ENCODE measurements at places on chromosomes 4 and X.

DNA sequence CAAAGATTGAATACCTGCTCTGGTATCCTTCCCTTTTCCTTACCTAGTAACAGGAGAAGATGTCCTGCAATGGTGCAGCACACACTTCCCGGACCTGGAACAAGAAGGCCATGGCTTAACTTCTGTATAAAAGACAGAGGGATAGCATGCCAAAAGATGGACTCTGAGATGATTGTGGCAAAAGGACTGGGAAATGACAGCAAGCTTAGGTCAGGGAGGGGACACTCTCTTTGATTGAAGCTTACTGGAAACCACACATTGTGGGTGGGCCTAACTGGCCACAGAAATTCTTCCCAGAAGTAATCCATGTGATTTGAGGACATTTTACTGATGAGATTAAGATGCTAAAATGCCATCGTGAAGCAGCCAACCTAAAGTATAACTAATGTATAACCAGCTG is 71.0 kb upstream of the OTUD4 start:
- DNase-seq: no peak

DNA sequence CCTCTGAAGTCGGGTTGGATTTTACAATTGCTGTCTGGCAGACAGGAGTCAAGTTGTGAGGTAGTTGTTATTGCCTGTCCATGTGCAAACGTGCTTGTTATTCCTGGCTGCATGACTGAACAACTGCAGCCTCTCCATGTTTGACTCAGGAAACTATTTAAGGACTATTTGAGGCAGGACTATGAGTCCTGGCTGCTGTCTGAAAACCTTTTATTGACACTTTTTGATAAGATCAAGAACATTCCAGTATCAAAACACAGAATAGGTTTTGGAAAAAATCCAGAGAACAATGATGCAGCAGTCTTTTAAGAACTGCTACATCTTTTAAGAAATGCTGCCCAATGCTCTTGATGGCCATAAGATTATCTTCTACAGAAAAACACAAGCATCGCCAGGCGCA is 10.0 kb upstream of the SPRY1 start:
- DNase-seq: no peak

DNA sequence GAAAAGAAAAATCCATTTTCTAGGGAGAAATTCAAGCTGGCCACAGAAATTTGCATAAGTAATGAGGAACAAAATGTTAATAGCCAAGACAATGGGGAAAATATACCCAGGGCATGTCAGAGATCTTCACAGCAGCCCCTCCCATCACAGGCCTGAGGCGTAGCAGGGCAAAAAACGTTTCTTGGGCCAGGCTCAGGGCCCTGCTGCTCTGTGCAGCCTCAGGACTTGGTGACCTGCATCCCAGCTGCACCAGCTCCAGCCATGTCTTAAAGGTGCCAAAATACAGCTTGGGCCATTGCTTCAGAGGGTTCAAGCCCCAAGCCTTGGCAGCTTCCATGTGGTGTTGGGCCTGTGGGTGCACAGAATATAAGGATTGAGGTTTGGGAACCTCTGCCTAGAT is 32.1 kb upstream of the TMPRSS11B start:
- DNase-seq: no peak

- DNase-seq: peak; percentile 68
These were observed 31.7 kb downstream of the COQ2 start for GRCh38 chr4:83252782-83253405.

- DNase-seq: peak; percentile 12
These were observed 729.3 kb upstream of the ACTRT1 start for GRCh38 chrX:128781506-128781905.

DNA sequence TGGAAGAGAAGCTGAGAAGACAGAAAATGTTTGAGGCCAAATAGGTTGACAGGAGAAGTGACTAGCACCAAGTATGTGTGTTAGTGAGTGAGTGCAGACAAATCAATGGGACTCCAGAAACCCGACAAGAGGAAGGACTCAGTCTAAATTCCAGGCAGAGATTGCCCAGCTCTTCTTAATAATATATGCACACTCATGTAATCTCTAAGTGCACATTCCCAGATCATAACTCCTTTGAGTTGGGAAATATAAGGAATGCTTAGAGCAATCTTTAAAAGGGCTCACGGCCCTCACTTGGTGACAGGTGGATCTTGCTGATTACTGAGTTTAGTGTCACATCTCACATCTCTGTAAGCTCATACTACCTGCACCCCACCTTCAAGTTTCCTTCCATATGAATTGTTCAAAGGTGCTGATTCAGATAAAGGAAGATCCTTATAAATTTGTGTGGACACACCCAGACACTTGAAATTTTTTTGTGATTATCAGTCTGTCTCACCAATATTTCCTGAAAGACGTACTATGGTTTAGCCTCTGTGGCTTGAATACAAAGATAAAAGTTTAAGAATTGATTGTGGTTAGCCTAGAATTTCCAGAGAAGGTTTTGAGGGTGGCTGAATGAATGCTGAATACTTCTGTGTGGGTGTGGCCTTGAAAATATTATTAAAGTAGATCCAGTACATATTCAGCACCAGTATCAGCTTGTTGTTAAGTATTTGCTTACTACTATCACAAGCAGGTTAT is 205.1 kb upstream of the UGT8 start:
- no peak for DNase-seq

DNA sequence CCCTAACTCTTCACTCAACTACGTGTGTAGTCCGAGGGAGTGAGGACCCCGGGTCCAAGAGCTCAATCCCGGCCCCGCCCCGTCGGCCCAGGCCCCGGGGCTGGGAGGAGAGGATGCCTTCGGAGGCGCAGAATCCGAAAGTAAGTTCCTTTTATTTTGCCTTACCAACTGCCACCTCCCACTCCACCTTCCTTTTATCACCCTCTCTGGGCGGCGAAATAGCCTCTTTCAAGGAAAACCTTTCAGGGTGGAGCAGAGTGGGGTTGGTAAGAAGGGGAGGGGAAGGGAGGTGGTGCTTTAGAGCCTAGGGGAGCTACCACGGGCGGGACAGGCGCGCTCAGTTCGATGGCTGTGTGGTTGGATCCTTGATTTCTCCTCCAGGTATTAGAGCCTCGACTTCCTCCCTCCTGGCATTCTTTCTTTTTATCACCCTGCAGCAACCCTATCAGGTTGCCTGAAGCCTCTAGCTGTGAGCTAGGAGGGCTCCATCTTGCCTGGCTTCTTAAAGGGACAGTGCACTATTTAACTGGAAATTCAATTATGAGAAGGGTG is 191.2 kb downstream of the RRAGB start:
- DNase-seq: peak; percentile 0

- no peak for DNase-seq
These were observed 30.2 kb upstream of the SPON2 start for GRCh38 chr4:1202526-1203011.

DNA sequence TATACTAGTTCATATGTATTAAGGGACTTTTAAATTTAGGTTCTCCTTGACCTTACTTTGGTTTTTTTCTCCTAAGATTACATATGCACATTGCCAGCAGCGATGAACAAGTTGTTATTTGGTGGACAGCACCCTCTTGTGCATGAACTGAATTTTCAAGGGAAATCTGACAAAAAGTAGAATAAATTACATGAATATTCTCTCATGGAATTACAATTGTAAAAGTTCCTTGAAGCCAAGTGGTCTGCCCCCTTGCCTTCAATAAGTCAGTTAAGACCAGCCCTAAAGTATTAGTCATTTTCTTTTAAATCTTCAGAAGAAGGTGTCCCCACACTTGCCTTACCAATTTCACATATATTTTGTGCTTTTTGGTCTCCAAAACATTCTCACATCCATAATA is 30.7 kb upstream of the SMARCA5 start:
- peak; percentile 46 for DNase-seq

- no peak for DNase-seq
These were observed 22.8 kb downstream of the VSIG4 start for GRCh38 chrX:66016905-66017658.

- DNase-seq: no peak
These were observed 24.8 kb downstream of the IL13RA1 start for GRCh38 chrX:118751950-118752783.

DNA sequence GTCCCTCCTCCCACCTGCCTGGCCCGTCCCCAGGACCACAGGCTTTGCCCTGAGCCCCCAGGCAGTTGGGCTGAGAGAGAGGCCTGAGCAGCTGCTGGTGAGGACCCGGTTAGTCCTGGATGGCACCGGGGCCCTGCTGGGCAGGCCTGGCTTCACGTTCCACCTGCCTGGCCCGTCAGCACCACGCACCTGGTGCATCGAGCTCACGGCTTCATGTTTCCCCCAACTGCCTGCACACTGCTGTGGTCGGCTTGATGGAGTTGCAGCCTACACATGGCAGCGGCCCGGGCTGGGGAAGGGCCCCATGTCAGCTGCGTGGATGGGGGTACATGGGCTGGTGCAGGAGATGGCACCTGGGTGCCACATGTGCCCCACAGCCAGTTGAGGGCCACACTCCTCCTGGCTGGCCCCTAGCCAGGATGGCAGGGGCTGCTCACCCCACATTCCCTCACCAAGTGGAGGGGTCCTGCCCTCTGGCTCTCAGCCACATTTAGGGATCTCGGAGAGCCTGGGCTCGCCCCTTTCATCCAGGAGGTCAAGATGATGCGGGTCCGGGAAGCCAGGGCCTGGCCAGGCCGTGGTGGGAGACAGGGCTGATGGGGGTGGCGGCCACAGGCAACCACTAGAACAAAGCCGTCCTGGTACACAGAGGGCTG is 28.5 kb downstream of the NKX1-1 start:
- no peak for DNase-seq

GRCh38 chrX:65993915-65994460 is 45.9 kb downstream of the VSIG4 start:
- DNase-seq: no peak

GRCh38 chrX:116436358-116436816 is at the start of gene SLC6A14:
Gene SLC6A14, plus strand, starts transcription at chrX:116436606. Its CDS starts 104 bp downstream, at chrX:116436710.
- no peak for DNase-seq

DNA sequence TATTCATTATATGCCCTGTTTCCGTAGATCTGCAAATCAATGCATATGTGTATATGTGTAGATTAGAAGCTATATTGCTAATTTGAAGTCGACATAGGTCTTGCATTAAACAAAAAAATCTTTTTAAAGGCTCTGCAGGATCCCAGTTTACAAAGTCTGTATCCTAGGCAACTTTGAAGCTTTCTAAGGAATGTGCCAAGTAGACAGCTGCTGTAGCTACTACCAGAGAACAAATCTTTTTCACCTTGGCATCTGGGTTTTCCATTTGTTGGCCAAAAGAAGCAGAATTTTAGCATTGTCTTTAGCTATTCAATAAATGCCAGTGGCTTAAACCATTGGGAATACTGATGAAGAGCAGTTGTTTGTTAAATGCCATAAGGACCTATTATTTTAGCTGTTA is 88.0 kb downstream of the NAA11 start:
- no peak for DNase-seq

Data from fibroblast of skin of abdomen (primary cell).